WTC11 (cell line): ENCODE measurements at places on chromosomes 12 and 14. TPM values are rescaled to one million over a fixed set of nuclear protein-coding genes. Genes with fewer than 3 reads are reported as not detected.
A peak's percentile ranks its signal among the peaks of the same experiment; 100 is the strongest.

DPF3 gene
- 0.31 to 0.53 TPM (median 0.32 TPM) in 3 replicates for total RNA-seq

C12orf50 gene
- total RNA-seq, result 0.07 TPM in 1 of 3 replicates, not detected in the others

PLA2G1B gene
- 0.92 to 1.8 TPM (median 1.4 TPM) in 3 replicates for total RNA-seq

- DNase-seq, result peak; percentile 66
- H3K4me1 ChIP-seq, result no peaks in the 10 kb centered on the region
- H3K27me3 ChIP-seq, result no peaks in the 10 kb centered on the region
- peaks cover 40% of the 10 kb centered on the region for H3K36me3 ChIP-seq
- H3K4me3 ChIP-seq, result no peak overlapping the region
Measured at GRCh38 chr14:70622111-70622712, 19.5 kb upstream of the TTC9 start.

GRCh38 chr12:131980263-131980662, 30.5 kb downstream of the EP400 start:
- H3K4me1 ChIP-seq, result no peaks in the 10 kb centered on the region
- no peak overlapping the region for H3K4me3 ChIP-seq
- no peak overlapping the region for H3K27ac ChIP-seq
- H3K27me3 ChIP-seq, result no peaks in the 10 kb centered on the region

GRCh38 chr12:44709166-44709565, 166.9 kb downstream of the NELL2 start:
- no peak overlapping the region for H3K27ac ChIP-seq
- H3K4me3 ChIP-seq, result no peak overlapping the region
- H3K27me3 ChIP-seq, result no peaks in the 10 kb centered on the region
- DNase-seq, result no peak
- H3K36me3 ChIP-seq, result no peaks in the 10 kb centered on the region
- H3K4me1 ChIP-seq, result no peaks in the 10 kb centered on the region

DNA sequence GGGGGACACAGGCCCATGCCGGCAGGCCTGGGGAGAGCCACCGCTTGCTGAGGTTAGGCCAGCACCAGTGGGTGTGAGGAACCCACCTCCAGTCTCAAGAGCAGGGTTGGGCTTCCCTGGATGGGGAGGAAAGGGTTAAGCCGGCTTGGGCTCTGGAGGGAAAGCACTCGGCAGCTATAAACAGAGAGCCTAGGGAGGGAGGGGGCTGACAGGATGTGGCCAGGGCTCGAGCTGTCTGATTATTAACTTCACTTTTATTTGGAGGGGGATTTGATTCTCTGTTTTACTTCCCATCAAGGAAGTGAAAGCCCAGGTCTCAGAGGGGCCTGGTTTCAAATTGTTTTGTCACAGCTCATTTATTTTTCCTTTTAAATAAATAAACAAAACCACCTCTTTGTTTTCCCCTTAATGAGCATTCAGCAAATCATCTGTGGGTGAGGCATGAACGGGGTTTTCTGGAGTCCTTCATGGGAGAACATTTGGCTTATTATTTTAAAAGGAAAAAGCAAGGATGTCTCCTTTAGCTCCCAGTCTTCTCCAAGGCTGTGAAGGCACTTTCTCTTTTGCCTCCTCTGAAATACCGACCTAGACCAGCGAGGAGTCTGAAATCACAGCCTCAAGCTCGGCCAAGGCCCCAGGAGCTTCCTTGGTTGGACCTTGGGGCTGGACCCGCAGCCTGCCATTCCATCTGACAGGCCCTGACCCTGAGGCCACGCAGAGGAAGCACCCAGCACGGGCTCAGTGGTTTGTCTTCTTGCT, 21.9 kb upstream of the ZFP36L1 start:
- H3K4me1 ChIP-seq, result peaks cover 64% of the 10 kb centered on the region
- DNase-seq, result peak; percentile 69
- peak overlapping the region; percentile 88 for H3K27ac ChIP-seq
- H3K36me3 ChIP-seq, result no peaks in the 10 kb centered on the region
- H3K27me3 ChIP-seq, result peaks cover 2% of the 10 kb centered on the region; the same call in 1 of the 2 replicates

DNA sequence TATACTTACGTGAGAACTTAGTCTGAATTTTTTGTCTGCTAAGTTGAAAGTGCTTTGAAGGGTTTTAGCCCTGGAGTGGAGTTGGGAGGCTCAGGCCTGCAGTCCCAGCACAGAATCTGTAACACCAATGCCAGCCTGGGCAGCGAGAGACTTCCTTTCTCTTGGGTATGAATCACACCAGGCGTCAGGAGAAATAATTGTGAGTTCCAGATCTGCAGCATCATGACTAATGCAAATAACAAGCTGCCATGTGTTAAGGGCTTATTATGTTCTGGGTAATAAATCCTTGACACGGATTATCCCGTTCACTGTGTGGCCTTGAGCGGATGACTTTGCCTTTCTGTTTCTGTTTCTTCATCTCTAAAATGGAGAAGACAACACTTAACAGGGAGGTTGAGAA, 70.6 kb downstream of the B4GALNT3 start:
- H3K27me3 ChIP-seq, result peaks cover 3% of the 10 kb centered on the region
- peaks cover 24% of the 10 kb centered on the region for H3K36me3 ChIP-seq
- no peak overlapping the region for H3K4me3 ChIP-seq

- DNase-seq, result no peak
- H3K4me1 ChIP-seq, result no peaks in the 10 kb centered on the region
- no peak overlapping the region for H3K27ac ChIP-seq
- H3K36me3 ChIP-seq, result peaks cover 20% of the 10 kb centered on the region
- 0 out of 2 replicates have a peak, but pooled peaks cover 4% of the 10 kb centered on the region for H3K27me3 ChIP-seq
- H3K4me3 ChIP-seq, result no peak overlapping the region
Measured at GRCh38 chr14:105908481-105908911, 382.1 kb downstream of the TMEM121 start.

DNA sequence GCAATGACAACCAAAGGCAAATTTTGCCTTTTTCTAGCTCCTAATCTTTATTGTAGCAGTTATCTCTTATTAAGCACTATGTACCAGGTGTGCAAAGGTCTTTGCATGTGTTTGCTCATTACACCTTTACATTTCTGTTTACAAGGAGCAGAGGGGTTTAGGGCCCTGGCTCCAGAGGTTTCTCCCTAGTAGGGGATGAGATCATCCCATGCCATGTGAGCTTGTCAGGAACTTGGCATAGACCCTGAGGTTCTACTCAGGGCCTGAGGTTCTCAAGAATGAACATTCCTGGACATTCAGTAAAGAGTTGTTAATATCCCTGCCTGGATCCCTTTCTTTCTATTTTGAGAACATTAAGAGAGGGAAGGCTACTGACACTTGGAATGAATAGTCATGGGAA, 292.0 kb downstream of the RPAP3 start:
- H3K4me3 ChIP-seq, result no peak overlapping the region
- H3K4me1 ChIP-seq, result peaks cover 7% of the 10 kb centered on the region

GRCh38 chr12:125773033-125773640, 707.9 kb downstream of the AACS start:
- no peak overlapping the region for H3K4me3 ChIP-seq
- no peaks in the 10 kb centered on the region for H3K4me1 ChIP-seq
- H3K27me3 ChIP-seq, result peaks cover 17% of the 10 kb centered on the region
- peak; percentile 32 for DNase-seq
- H3K27ac ChIP-seq, result no peak overlapping the region

GRCh38 chr12:113762882-113763816, 203.0 kb downstream of the RBM19 start:
- no peak for DNase-seq
- H3K4me3 ChIP-seq, result no peak overlapping the region
- no peaks in the 10 kb centered on the region for H3K36me3 ChIP-seq
- H3K27me3 ChIP-seq, result peaks cover 15% of the 10 kb centered on the region

GRCh38 chr14:99755629-99756603, 37.3 kb upstream of the EML1 start:
- DNase-seq, result no peak
- H3K4me1 ChIP-seq, result peaks cover 31% of the 10 kb centered on the region
- no peaks in the 10 kb centered on the region for H3K36me3 ChIP-seq
- H3K27ac ChIP-seq, result no peak overlapping the region
- no peaks in the 10 kb centered on the region; the same call in 1 of the 2 replicates for H3K27me3 ChIP-seq

- H3K36me3 ChIP-seq, result no peaks in the 10 kb centered on the region; the same call in 1 of the 2 replicates
- H3K4me3 ChIP-seq, result no peak overlapping the region
- DNase-seq, result no peak
- H3K27ac ChIP-seq, result peak overlapping the region; percentile 72; the same call in 1 of the 2 replicates
- H3K4me1 ChIP-seq, result peaks cover 19% of the 10 kb centered on the region
Measured at GRCh38 chr12:29612912-29613311, 115.4 kb upstream of the OVCH1 start.

DNA sequence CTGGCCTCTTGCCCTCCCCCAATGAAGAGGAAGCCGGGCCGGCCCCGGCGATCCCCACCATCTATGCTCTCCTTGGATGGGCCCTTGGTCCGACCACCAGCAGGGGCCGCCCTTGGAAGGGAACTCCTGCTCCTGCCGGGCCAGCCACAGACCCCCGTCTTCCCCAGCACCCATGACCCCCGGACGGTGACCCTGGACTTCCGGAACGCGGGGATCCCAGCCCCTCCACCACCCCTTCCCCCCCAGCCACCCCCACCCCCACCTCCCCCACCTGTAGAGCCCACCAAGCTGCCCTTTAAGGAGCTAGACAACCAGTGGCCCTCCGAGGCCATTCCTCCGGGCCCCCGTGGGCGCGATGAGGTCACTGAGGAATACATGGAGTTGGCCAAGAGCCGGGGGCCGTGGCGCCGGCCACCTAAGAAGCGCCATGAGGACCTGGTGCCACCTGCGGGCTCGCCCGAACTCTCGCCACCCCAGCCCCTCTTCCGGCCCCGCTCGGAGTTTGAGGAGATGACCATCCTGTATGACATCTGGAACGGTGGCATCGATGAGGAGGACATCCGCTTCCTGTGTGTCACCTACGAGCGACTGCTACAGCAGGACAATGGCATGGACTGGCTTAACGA, 19.4 kb downstream of the SETD1B start:
- H3K27me3 ChIP-seq, result no peaks in the 10 kb centered on the region
- H3K4me3 ChIP-seq, result no peak overlapping the region
- peaks cover 14% of the 10 kb centered on the region for H3K36me3 ChIP-seq
- no peak overlapping the region for H3K27ac ChIP-seq
- H3K4me1 ChIP-seq, result no peaks in the 10 kb centered on the region

DNA sequence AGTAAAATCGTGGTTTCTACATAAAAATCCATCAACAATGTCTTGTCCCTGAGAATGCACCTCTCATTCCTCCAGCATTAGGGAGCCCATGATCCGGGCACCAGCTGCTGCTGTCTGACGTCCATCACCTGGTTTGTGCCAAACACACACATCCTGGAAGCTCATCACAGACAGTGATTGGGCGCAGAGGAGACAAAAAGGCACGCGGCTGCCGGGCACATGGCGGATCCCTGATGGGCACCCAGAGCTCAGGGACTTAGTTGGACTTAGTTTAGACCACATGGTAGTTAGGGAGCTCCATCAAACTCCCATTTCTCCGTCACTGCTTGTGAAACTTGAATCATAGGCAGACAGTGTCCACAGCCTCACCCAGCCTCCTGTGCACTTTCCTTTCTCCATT, 1059.3 kb downstream of the TMEM121 start:
- H3K4me1 ChIP-seq, result no peaks in the 10 kb centered on the region
- H3K36me3 ChIP-seq, result peaks cover 89% of the 10 kb centered on the region
- H3K27me3 ChIP-seq, result peaks cover 4% of the 10 kb centered on the region
- H3K4me3 ChIP-seq, result no peak overlapping the region
